Tibial nerve (tissue), 4 donors: ENCODE measurements at places on chromosomes 3 and 15. TPM values are rescaled to one million over a fixed set of nuclear protein-coding genes. Genes with fewer than 3 reads are reported as not detected.

GRCh38 chr3:121152573-121152972, 244.6 kb downstream of the STXBP5L start:
- DNase-seq: no peak

PLXND1 gene
- total RNA-seq: 155 TPM

DNA sequence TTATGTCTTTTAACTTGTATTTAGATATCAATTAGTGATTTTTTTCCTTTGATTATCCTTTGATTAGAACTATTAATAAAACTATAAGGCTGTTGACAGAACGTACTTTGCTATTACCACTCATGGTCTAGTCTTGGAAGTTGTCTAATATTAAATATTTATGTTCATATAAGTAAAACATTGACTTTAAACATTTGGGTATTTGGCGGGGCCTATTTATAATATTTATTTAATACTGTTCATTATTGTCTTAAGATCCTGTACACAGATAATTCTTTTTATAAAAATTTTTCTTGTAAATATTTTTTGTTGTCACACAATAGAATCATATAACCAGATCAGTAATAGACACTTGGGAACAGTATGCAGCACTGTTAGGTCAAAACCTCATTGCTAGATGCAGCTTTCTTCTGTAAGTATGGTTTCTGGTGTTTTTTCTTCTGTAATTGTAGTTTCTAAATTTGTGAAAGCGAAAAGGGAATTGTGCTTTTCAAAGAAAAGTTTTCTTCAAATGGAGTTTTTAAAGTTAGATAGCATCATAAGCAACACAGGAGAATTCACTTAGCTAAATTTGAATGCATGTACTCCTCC, 93.4 kb downstream of the FNDC3B start:
- DNase-seq: no peak

- no peak for DNase-seq
These were observed 584.4 kb downstream of the PDCD6IP start for GRCh38 chr3:34382859-34383258.

DNA sequence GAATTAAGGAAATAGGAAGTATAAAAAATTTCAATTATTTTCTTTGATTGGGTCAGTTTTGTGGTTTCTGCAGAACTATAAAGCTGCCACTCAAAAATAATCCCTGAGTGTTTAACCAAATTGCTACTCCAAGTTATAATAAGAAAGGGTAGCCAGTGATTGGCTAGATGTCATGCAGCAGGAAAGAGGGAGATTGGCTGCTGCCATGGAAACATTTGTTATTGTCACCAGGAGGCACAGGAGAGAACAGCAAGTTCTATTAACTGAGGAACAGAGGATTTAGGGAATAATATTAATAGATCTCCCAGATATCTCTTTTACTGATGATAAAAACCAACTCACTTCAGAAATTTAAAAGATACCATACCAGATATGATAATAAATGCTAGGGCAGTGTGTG, 42.6 kb downstream of the CLDN1 start:
- no peak for DNase-seq

DNA sequence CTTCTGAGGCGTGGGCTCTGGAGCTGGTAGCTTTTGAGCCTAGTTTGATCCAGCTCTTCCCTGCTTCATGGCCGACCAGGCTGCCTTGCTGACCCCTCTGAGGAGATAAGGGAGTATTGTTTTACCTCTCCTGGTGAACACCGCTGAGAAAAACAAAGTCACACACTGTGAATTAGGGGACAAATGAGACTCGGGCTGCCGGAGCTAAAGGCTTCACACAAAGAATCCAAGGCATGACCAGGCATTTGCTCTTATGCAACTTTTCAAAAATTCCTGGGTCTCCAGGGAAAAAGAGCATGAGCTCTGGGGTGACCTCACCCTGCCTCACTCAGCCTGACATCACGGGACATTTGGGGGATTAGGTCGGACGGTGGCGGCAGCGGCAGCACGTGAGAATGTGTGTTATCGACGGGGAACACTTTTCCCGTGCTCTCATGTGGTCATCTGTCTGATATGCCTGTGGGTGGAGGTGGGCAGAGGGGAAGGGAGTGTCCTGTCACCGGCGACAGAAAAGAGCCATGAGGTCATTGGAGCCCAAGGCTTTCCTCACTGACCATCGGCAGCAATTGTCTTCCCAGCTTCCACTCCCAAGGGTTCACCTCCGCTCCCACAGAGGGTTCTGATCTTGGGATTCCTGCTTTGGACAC, 61.0 kb downstream of the TMEM44 start:
- DNase-seq: peak; percentile 69
